ENCODE measurements at places on chromosomes 6 and 20.

- no peak for DNase-seq
Measured at GRCh38 chr6:157209865-157210530, 113.3 kb downstream of the TMEM242 start.

DNA sequence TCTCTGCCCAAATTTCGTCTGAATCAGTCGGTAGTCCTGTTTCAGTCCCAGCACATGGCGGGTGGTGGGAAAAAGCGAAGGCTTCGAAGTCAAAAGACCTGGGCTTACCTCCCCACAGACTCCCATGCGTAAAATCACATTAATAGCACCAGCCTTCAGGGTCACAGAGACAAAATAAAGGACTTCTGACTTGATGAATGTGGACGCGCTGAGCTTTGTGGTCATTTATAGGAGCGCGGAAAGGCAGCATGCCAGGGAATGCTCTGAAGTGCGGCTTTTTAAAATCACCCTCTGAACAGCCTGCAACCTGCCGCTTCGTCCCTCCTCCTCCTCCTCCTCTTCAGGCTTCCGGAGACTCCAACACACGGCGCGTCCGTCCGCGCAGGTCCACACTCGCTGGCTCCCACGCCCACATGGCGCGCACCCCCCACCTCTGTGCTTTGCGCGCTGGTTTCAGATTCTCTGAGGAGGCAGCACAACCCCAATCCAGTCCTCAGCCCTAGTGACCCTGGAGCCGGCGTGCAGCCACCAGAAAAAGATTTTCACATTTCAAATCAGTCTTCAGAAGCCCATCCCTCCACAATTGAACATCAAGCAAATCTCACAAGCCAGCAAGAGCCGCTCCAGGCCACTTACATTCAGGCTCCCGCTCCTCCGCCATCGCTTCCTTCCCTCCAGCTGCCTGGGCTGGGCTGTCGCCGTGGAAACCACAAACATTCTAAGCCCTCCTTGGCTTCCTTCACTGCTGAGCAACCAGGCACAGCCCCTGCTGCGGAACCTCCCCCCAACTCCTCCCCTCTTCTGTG lies at the start of gene C6orf118:
TSS of gene C6orf118 (minus strand) at position 680 of the 806 bp plus-strand sequence. CDS start at position 661, 19 bp downstream.
- DNase-seq, result peak; percentile 76

DNA sequence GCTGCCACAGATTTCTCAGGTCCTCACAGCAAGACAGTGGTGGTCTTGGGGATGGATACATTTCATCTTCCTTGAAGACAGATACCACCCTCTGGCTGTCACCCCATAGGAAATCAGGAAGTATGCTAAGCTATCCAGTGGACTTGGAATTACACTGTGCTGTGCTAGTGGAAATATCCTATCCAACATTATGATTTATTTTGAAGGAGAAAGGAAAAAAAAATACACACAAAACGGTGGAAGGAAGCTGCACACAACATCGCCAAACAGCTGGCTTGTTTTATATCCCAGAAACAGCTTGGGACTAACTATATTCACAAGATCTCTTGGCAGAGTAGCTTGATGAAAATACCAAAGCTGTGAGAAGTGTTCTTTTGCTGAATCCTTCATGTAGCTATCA lies 257.6 kb downstream of the LAMA2 start:
- DNase-seq, result peak; percentile 43

DNA sequence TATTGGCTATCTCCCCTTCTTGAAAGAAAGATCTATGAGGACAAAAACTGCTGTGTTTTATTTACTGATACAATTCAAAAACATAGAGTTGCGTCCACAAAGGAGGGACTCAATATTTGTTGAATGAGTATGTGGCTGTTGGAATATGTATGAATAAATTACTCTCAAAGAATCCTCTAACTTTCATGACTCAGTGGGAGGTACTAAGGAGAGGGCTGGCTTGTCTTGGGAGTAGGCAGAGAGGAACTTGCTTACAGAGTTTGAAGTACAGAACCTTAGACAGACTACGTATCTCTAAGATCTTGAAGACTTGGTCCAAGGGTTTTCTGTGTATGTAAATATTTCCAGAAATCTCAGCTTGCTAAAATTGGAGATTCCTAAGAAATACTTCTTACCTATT lies 504.0 kb upstream of the PTCHD4 start:
- DNase-seq, result no peak

DNA sequence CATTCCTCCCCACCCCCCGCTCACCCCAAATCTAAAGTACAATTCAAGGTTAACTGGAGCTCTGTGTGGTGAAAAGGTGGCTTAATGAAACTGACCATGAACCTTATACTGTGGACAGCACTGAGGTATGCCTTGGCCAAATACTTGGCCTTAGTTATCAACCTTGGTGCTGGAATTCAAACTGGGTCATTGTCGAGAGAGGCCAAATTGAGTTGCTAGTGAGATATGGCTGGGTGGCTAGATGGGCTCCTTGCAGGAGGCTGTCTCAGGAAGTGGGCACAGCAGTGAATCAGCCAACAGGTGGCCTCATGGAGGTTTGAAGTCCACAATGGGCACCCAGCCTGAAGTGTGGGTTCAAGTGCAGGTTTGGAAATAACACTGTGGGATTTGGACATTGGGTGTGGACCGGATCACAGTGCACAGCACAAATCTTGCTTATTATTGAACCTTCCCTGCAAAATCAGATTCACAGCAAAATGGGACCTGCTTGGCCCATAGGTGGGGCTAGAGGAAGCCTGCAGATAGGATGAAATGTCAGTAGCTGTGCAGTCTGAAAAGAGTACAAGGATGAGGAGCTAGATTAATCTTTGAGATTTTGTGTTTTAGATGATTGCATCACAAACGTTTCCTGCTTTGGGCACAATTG lies 5.6 kb upstream of the BTBD3 start:
- DNase-seq, result peak; percentile 10

- DNase-seq, result peak; percentile 87
Measured at GRCh38 chr6:52512199-52512598, 64.7 kb downstream of the TRAM2 start.

GRCh38 chr20:2771631-2772080 lies 28.8 kb downstream of the CPXM1 start:
- no peak for DNase-seq

GRCh38 chr6:143804835-143805239 lies 38.3 kb upstream of the LTV1 start:
- no peak for DNase-seq

GRCh38 chr20:53319200-53319599 lies 274.4 kb downstream of the ZNF217 start:
- no peak for DNase-seq

GRCh38 chr20:2652724-2653555 lies 508 bp downstream of the NOP56 start:
- peak; percentile 31 for DNase-seq

DNA sequence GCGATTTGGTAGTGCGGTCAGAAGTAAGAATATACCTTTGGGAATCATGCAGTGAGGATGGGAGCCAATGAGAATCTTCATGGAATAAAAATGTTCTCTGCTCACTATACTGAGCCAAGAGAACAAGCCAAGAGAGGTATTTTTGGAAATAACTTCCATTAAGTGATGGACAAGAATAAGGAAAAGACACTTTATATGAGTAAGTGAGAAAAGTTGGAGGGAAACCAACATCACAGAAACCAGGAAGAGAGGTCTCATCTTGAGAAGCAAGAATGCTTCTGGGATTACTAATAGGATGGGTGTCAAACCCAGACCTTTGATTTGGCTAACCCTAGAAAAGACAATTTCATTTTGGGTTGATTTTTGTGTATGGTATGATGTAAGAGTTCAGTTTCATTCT lies 181.2 kb upstream of the JAG1 start:
- no peak for DNase-seq

DNA sequence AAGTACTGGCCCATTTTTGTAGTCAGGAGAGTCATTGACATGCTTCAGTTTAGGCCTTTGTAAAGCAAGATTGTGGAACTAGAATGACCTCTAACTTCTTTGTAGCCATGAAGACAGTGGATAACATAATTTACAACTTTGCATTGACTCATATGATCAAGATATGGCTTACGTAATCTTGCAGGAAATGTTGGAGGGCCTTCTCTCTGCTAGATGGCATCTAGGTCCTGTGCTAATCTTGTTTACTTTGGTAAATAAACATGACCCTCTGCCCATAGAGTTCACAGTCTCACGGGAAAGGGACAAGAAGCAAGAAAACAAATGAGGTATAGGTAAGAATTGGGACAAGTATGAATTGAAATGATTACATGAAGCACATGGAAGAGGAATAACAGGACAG lies 355.2 kb upstream of the ARID1B start:
- no peak for DNase-seq

DNA sequence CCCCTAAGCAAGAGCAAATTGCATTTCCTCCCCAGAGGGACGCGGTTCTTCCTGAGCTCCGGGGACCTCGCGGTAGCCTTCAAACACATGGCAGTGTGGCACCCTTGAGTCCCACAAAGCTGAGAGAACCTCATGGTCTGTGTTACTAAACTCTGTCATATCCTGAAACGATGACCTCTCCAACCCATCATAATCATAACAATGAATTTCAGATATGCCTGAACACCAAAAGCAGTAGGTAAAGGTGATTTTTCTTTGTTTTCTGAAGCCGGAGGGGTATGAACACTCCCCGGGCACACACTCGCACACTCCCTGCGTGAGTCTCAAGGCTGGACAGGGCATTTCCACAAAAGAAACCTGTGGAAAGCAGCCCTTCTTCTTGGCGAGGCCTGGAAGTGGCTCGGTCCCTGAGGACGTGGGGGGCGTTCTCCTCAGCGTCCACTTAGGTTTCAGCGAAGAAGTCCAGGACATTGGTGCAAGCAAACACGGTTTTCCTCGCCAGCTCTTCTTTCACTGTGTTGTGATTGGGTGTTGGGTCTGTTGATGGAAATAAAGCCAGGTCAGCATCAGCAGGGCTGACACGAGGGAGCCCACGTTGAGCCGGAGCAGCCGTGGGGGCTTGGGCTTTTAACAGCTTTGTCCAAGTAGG lies 183.4 kb downstream of the ERMARD start:
- DNase-seq, result no peak

DNA sequence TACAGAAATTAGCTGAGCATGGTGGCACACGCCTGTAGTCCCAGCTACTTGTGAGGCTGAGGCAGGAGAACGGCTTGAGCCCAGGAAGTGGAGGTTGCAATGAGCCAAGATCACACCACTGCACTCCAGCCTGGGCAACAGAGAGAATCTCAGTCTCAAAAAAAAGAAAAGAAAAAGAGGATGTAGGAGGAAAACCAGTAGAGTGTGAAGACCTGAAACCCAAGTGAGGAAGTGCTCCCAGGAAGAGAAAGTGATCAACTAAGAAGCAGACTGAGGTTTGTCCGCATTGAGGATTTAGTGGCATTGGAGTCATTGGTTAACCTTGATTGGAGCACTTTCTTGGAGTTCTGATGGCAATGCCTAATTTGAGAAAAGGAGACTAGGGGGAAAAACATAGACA lies 20.6 kb upstream of the TASP1 start:
- DNase-seq, result no peak

DNA sequence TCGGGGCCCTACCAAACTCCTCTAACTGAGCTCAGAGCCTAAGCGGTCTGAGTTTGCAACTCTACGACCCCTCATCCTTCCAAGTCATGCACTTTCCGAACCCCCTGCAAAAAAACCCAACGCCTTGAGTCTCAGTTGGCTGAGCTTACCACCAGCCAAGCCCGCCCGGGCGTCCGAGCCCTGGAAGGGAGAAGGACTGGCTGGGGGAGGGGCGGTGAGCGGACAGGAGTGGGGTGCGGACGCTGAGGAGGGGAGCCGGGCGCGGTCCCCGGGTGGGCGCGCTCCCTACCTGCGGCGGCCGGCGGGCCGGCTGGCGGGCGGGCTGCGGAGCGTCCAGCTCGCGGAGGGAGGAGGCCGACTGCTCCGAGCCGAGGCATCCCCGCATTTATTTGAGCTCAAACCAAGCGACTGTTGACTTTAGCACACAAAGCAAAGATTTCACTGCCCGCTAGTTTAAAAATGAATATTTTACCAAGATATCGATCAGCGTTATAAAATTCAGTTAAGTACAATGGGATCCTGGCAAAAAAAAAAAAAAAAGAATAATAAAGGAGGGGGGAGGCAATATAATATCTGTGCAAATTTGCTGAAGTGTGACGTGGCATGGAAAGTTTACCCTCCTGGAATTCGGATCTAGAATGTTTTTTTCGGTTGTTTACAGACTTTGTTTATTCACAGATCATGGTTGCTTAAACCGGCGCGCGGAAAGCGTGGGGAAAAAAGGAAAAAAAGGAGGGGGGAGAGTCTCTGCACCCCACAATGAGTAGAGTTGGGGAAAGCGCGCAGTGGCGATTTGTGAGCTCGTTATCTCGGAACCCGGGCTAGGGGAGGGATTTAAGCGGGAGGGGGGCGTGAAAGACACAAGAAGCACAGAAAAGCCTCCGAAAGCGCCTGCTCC lies 5.9 kb downstream of the FOXA2 start:
- DNase-seq, result no peak

DNA sequence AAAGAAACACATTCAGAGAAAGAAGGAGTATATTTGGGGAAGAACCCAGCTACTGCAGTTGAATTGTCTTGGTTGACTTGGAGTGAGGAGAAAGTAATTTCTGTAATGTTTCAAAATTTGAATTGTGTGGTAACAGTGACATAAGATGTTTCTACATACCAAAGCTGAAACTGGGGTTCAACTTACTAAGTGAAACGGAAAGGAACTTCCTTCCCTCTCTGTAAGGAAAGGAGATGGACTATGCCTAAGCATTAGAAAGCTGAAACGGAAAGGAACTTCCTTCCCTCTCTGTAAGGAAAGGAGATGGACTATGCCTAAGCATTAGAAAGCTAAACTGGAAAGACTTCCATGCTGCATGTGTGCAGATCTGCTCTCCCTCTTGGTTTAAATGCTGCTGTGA lies 46.0 kb downstream of the HUS1B start:
- DNase-seq, result no peak

- DNase-seq, result peak; percentile 51
Measured at GRCh38 chr6:159760602-159761057, 1.2 kb upstream of the ACAT2 start.

GRCh38 chr6:2916158-2916925 lies 13.2 kb upstream of the SERPINB9 start:
- no peak for DNase-seq

DNA sequence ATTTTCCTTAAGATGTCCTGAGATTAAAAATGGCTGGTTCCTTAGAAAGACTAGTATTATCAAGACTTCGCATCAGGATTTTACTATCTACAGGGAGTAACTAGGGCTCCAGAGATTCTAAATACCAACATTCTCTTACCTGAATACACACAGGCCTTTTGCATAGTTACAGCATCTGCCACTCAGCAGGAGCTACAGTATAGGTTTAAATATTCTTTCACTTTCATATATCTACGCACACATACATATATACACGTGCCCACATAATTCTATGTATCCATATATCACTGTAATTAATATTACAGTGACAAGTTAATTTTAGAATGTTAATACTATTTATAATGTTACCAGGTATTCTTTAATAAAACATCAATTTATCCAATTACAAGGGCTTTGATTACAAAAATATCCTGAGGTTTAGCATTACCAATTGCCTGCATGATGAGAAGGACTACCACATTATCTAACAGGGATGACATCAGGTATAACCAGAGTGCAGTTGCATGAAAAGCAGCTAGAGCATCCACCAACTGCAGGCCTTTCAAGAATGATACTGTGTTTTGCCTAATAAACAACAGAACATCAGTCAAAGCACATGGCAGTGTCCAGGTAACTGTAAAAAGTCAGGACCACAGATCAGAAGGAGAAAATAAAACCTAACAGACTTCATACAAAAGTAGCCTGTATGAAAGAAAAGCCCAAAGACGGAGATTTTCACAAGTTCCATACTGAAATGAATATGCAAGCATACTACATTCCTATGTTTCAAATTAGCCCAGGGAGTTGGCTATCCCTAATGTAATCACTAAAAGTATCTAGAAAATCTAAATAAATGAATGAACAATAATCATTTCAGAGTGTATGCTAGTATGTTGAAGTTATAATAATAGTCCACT lies 268.7 kb downstream of the PTPRK start:
- DNase-seq, result no peak

GRCh38 chr6:24818346-24818745 lies 19.6 kb upstream of the ARMH2 start:
- no peak for DNase-seq
